Naive thymus-derived CD4-positive, alpha-beta T cell (primary cell): ENCODE measurements at places on chromosomes 16 and 17. TPM values are rescaled to one million over a fixed set of nuclear protein-coding genes. Genes with fewer than 3 reads are reported as not detected.

The CPSF4L gene
- polyA plus RNA-seq: not detected

The LITAFD gene
- not detected for polyA plus RNA-seq

The MAFG gene
- 2.6 TPM for polyA plus RNA-seq

The LYZL6 gene
- not detected for polyA plus RNA-seq

The SSTR5 gene
- not detected for polyA plus RNA-seq

The ZNF423 gene
- not detected for polyA plus RNA-seq

The KRTAP17-1 gene
- polyA plus RNA-seq: not detected

The SMIM36 gene
- polyA plus RNA-seq: not detected

The DRG2 gene
- 46.0 TPM for polyA plus RNA-seq

The SLC5A2 gene
- 2.4 TPM for polyA plus RNA-seq

The ZNF205 gene
- not detected for polyA plus RNA-seq

The TMEM238L gene
- not detected for polyA plus RNA-seq

The RNF222 gene
- 0.35 TPM for polyA plus RNA-seq

The ATP2A1 gene
- not detected for polyA plus RNA-seq

The IL34 gene
- not detected for polyA plus RNA-seq

The AATK gene
- not detected for polyA plus RNA-seq

The RRAD gene
- not detected for polyA plus RNA-seq

The CCL8 gene
- polyA plus RNA-seq: not detected

The WNK4 gene
- polyA plus RNA-seq: not detected

The BCL6B gene
- polyA plus RNA-seq: not detected

The ALDH3A1 gene
- polyA plus RNA-seq: not detected

The RNF135 gene
- polyA plus RNA-seq: 2.0 TPM

The PPP4C gene
- 176 TPM for polyA plus RNA-seq

The RAMP2 gene
- polyA plus RNA-seq: not detected

The BAHCC1 gene
- not detected for polyA plus RNA-seq

The USH1G gene
- polyA plus RNA-seq: not detected

The PRAC1 gene
- not detected for polyA plus RNA-seq

The SEC14L5 gene
- polyA plus RNA-seq: not detected

The BICDL2 gene
- not detected for polyA plus RNA-seq

The ARL5C gene
- 0.15 TPM for polyA plus RNA-seq

The ADGRG3 gene
- polyA plus RNA-seq: not detected

The METTL16 gene
- polyA plus RNA-seq: 31.4 TPM

The C1QL1 gene
- not detected for polyA plus RNA-seq

The GP2 gene
- not detected for polyA plus RNA-seq

The MEFV gene
- polyA plus RNA-seq: 0.18 TPM

The GPRC5C gene
- not detected for polyA plus RNA-seq

The PDE6G gene
- 2.6 TPM for polyA plus RNA-seq

The GALR2 gene
- 0.13 TPM for polyA plus RNA-seq

The DPEP3 gene
- 0.37 TPM for polyA plus RNA-seq

The FOXN1 gene
- not detected for polyA plus RNA-seq

The EFCAB5 gene
- polyA plus RNA-seq: not detected

The CCL4 gene
- 0.74 TPM for polyA plus RNA-seq

The DHRS7C gene
- not detected for polyA plus RNA-seq

The SDF2 gene
- polyA plus RNA-seq: 85.2 TPM

The HES7 gene
- polyA plus RNA-seq: not detected

The TBC1D3D gene
- polyA plus RNA-seq: not detected

The VASN gene
- 0.18 TPM for polyA plus RNA-seq

The CUEDC1 gene
- polyA plus RNA-seq: not detected

The C17orf67 gene
- 1.1 TPM for polyA plus RNA-seq

The SOX9 gene
- polyA plus RNA-seq: not detected

The ZNF624 gene
- polyA plus RNA-seq: 4.7 TPM
